Activated naive CD4-positive, alpha-beta T cell treated with anti-CD3 and anti-CD28 coated beads, Interleukin-2, amount 50 U/mL, for 72 hours (primary cell): ENCODE measurements at places on chromosomes 3 and 15.

DNA sequence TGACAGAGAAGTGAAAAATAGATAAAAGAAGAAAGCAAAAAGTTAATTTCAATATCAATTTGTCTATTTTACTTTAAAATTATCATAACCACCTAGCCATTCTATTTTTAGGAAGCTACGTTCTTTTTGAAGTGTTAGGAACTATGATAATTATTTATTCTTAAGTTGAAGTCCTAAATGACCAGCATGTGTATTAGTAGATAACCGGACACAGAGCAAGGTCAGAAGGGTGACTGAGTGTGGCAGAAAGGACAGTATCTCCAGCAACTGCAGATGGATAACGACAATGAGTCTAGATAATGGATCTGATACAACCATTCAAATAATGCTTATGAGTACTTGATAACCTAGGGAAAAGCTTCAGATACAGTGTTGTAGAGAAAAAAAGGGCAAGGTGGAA is 198.0 kb downstream of the PDE8A start:
- DNase-seq: no peak

GRCh38 chr3:183824761-183825455 is 469 bp downstream of the MAP6D1 start:
- peak; percentile 22 for DNase-seq

GRCh38 chr15:20643829-20644425 is 102.3 kb upstream of the GOLGA6L6 start:
- no peak for DNase-seq

- DNase-seq: no peak
Observed at GRCh38 chr15:37824717-37825382, 109.6 kb upstream of the TMCO5A start.

- DNase-seq: no peak
Observed at GRCh38 chr3:79729096-79729495, 38.7 kb downstream of the ROBO1 start.

DNA sequence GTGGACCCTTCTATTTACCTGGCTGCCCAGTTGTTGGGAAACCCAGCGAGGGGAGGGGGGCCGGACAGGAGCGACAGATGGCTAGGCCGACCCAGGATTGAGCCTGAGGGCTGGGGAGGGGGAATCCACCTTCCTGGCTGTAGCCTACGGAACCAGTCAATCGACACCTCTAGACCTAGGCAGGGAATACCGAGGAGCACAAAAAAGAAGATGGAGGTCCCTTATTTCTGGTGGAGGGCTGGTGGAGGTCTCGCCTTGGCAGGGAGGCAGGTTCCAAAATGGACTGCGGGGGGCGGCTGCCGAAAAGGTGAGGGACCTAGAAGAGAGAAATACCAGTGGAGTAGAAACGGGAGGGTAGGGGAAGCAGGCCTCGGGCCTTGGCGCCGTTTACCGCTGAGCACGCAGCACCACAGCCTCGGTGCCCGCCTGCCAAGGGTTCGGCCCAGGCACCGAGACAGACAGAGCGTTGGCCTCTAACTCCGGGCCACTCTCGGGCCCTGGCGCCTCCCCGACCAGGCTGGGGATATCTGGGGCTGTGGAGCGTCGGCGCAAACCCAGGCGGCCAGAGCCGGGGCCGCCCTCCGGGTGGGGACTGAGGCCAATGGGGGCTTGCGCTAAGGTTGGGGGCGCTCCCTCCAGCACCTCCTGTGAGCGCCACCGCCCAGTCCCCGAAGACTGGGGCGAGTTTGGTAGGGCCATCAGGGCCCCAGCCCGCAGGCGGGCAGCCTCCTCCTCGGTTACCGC is 1.6 kb downstream of the ANKRD63 start:
- no peak for DNase-seq

GRCh38 chr3:143605233-143605950 is 242.9 kb downstream of the SLC9A9 start:
- no peak for DNase-seq

DNA sequence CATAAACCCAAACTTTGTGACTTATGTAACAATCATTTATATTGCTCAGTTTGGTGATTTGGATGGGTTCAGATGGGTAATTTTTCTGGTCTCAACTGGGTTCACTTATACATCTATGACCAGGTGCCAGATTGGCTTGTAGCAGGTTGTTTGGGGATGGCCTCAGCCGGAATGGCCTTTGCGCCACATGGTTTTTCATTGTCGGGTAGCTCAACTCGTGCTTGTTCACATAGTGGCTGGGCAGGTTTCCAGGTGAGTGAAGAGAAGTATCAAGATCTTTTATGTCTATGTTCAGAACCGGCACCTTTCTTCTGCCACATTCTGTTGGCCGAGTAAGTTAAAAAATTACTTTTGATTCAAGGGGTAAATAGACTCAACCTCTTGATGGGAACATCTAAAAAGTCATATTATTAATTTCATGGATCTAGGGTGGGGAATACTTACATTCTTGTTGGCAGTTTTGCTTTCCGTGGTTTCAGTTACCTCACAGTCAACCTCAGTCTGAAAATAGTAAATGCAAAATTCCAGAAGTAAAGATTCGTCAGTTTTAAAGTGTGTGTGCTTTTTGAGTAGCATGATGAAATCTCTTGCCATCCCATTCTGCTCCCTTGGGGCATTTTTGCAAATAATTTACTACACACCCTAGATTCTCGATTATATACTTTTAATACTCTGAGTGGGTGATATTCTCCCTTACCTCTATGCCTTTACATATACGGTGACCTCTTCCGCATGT is 745.7 kb upstream of the CCDC54 start:
- DNase-seq: no peak

- no peak for DNase-seq
Observed at GRCh38 chr15:71971905-71972304, 146.0 kb downstream of the MYO9A start.

GRCh38 chr3:18988614-18989229 is 159.6 kb upstream of the KCNH8 start:
- no peak for DNase-seq

GRCh38 chr3:21779909-21780308 is 28.9 kb upstream of the ZNF385D start:
- no peak for DNase-seq

- DNase-seq: no peak
Observed at GRCh38 chr3:31959951-31960792, 20.9 kb downstream of the OSBPL10 start.

GRCh38 chr15:25903024-25903581 is 40.0 kb upstream of the ATP10A start:
- DNase-seq: no peak

DNA sequence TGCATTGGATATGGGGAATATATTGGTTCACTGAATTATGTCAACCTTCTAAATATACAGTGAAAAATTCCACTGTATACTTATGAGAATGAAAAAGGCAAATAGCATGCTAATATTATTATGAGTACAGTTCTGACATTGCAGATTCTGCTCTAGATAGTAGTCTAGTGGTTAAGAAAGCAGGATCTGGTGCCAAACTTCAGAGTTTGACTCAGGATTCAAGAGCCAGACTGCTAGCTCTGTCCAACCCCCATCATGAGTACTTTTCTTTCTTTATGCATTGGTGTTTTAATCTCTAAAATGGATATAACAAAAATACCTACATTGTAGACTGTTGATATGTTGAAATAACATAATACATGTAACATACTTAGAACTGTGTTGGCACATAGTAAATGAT is 57.3 kb upstream of the PLSCR4 start:
- no peak for DNase-seq

DNA sequence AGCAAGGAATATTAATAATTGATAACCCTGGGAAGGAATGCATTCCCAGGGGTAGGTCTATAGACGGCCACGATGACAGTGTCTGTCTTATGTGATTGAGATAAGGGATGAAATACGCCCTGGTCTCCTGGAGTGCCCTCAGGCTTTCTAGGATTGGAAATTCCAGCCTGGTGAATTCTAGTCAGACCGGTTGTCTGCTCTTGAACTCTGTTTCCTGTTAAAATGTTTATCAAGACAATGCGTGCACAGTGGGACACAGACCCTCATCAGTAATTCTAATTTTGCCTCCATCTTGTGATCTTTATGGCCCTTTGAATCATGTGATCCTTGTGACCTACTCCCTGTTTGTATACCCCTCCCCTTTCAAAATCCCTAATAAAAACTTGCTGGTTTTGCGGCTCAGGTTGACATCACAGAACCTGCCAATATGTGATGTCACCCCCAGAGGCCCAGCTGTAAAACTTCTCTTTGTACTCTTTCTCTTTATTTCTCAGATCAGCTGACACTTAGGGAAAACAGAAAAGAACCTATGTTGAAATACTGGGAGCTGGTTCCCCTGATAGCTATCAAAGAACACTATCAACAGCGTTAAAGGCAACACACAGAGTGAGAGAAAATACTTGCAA is 183.3 kb downstream of the PDE8A start:
- no peak for DNase-seq

DNA sequence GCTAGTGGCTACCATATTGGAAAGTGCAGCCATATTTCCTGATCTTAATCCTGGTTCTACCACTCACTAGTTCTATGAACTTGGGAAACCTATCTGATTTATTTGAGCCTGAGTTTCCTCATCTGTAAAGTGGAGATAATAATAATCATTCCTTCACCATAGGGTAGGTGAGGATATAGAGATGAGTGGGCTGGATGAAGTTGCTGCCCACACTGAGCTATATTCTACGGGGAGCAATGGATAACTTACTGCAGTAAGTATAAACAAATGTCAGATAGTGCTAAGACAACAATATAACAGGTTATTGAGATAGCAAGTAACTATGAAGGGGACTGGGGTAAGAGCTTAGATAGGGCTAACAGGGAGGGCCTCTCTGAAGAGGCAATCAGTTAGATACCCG is 251.5 kb upstream of the ADAMTS9 start:
- no peak for DNase-seq

DNA sequence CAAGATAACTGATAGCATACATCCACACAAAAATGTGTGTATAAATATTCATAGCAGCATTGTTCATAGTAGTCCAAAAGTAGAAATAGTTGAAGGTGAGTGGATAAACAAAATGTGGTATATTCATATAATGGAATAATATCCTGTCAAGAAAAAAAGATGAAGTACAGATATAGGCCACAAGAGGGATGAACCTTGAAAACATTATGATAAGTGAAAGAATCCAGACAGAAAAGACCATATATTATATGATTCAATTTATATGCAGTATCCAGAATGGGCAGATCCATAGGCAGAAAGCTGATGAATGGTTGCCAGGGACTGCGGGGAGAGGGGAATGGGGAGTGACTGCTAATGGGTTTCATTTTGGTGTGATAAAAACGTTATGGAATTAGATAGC is 54.3 kb upstream of the TNIK start:
- no peak for DNase-seq

GRCh38 chr3:72032441-72033135 is 247.6 kb upstream of the PROK2 start:
- no peak for DNase-seq

- peak; percentile 7 for DNase-seq
Observed at GRCh38 chr3:111336511-111336910, 205.5 kb upstream of the CD96 start.

DNA sequence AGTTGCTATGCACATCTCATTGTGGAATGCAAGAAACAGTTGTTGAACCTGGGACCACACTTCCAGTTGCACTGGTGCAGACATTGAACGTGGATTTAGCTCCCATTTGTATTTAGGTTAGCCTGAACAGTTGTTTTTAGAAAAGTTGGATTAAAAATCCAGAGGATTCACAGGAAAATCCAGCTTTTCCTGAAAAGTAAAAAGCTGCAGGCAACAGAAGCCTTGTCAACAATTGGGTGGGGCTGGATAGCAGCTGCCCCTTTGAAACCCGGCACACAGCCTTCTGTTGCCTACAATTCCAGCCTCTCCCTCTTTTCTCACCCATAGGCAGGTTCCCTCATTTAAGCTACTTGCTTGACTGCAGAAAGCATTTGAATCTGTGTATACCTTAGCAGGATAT is 165.3 kb upstream of the TBL1XR1 start:
- no peak for DNase-seq

DNA sequence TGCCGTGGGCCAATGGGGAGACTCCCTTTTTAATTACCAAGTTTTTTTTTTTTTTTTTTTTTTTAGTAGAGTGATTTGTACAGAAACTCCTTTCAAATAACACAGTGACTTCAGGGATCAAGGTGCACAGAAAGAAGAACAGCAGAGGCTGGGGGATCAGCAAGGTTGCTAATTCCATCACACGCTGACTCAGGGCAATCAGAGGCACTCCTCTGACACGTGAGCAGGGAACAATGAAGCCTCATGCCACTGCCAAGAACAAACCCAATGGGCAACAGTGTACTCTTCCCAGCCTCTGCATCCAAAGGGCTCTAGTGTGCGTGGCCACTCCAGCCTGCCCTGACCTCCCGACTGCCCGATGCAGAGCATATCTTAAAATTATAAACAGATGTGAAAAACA is 186.7 kb upstream of the WNT5A start:
- no peak for DNase-seq

- no peak for DNase-seq
Observed at GRCh38 chr3:22334996-22335395, 584.0 kb upstream of the ZNF385D start.

GRCh38 chr15:40106203-40107161 is 2.2 kb downstream of the BMF start:
- DNase-seq: no peak

DNA sequence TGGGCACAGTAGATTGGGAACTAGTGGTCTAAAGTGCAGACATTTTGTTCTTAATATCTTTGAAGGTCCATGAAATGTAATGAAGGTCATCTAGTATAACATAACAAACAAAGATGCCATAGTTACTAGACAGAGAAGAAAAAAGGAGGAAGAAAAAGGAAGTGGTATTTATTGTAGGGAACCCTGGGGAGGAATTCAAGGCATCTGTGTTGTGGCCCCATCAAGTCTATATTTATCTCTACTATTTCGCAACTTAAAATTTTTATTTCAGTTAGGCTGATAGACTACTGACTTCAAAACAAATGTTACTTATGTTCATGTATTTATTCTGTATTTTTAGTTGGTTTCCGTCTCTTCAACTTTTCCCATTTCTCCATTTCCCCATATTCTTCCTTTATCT is 48.9 kb upstream of the ZDHHC23 start:
- no peak for DNase-seq

GRCh38 chr3:84683493-84683892 is 275.3 kb upstream of the CADM2 start:
- DNase-seq: no peak

DNA sequence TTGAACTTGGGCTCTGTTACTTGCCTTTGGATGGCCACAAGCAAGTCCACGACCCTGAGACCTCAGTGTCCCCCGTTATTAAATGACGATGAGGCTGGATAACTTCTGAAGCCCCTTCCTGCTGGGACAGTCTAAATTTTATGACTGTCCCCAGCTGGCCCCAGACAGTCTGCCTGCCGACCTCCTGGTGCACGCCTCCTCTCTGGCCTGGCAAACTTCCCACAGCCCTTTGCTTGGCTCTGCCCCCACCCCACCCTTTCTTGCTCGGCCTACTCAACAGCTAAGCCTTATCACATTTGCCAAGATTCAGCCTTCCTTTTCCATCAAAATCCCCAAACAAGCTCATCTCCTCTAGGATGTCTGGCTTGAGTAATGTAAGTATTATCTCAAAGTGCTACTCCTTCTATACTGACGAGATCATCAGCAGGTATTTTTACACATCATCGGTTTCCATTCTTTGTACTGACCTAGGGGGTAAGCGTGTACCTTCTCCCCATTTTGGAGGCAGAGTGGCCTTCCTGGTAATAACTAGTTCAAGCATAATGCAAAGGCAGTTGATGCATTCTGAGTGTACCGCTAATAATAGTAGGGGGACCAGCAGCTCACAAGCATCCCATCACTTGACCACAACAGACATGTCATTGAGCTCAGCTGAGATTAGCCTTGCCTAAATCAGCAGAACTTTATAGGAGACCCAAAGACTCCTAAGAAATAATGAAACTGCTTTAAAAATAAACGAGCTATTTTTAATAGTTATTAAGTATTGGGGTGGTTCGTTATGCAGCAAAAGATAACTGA is 120.8 kb upstream of the HACD2 start:
- DNase-seq: no peak

- no peak for DNase-seq
Observed at GRCh38 chr15:38682861-38683260, 118.2 kb upstream of the RASGRP1 start.
